ENCODE measurements at places on chromosomes 2 and 18.

- DNase-seq = no peak
These were observed 18.6 kb downstream of the DDX18 start for GRCh38 chr2:117832905-117833613.

DNA sequence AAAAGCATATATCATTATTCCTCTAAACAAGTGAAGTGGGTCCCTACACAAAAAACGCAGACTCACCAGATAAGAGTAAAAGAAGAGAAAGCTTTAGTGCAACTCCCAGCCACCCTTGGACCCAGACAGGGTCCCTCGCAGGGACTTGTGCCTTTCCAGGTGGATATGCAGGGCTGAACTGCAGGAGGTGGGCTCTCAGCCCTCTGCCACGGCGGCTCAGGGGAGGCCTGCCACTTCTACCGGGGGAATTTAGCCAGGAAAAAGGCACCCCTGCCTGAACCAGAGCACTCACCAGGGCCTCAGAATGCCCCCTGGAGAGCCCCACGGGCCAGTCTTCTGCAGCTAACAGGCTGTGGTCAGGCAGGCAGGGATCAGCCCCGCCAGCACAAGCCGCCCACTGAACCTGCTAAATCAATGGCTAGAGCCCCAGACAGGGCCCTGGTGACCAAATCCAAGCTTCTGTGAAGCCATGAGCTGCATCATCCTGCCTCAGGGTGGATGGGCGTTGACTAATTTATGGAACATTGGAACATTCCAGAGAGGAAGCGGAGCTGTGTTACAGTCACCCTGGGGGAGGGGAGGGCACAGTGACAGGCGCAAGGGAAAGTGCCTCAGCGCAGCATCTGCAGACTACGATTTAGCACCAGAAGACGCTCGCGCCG lies 209.3 kb downstream of the EIPR1 start:
- DNase-seq = no peak

DNA sequence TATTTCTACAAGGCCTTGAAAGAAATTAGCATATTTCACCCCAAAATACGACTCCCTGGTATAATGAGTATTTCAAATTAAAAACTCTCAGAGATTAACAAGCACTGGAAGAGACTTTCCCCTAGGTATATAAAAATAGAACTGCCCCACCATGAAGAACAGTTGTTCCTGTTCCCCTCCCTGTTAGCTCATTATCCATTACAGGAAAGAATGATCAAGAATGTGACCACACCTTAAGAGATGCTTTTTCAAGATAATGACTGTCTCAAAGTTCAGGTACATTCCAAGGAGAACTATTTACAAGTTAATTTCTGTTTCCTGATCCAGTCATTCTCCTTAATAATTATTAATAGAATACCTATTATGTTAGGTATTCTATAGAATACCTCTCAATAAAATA lies 1220.6 kb upstream of the CDH2 start:
- DNase-seq = no peak

DNA sequence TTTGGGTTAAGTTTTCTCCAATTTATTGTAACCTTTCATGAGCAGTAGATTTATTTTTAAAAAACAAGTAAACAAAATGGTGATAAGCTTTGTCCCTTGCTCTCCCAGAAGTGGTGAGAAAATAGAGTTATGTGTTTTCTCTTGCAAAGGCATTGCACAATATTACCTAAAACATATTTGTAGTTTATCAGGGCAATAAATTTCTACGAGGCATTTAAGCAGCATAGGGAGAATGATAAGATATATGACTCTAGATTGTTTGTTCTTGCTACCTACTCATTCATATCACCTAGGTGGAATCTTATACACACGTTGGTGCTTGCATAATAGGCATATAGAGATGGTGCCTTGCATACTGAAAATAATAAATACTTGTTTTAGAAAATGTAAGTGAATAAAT lies 201.7 kb downstream of the MYO1B start:
- no peak for DNase-seq

- no peak for DNase-seq
These were observed 183.8 kb upstream of the MSH6 start for GRCh38 chr2:47599171-47599570.

DNA sequence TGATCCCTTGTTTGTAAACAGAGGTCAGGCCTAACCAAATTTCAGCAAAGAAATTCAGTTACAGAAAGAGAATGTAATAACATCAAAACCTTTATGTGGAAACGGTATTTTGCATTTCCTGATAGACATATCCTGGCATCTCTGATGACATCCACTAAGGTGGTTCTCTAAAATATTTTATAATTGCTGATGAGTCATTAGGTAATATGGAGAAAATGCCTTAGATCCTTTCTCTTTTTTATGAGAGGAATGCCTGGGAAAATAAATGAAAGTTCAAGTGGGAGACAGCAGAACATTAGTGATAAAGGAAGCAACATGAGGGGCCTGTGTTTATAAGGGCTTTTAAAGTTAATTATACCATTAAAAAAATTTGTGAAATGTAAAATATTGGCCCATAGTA lies 72.6 kb downstream of the PLCL1 start:
- DNase-seq = no peak

DNA sequence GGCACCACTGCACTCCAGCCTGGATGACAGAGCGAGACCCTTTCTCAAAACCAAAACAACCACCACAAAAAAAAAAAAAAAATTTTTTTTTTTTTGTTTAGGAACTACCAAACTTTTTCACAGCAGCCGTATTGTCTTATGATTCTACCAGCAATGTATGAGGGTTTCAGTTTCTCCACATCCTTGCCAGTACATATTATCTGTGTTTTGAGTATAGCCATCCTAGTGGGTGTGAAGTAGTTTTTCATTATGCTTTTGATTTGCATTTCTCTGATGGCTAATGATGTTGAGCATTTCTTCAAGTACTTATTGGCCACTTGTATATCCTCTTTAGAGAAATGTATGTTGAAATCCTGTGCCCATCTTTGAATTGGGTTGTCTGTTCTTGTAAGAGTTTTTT lies 51.7 kb downstream of the COX7A2L start:
- DNase-seq = no peak

GRCh38 chr2:180787330-180787729 lies 193.1 kb upstream of the UBE2E3 start:
- no peak for DNase-seq

DNA sequence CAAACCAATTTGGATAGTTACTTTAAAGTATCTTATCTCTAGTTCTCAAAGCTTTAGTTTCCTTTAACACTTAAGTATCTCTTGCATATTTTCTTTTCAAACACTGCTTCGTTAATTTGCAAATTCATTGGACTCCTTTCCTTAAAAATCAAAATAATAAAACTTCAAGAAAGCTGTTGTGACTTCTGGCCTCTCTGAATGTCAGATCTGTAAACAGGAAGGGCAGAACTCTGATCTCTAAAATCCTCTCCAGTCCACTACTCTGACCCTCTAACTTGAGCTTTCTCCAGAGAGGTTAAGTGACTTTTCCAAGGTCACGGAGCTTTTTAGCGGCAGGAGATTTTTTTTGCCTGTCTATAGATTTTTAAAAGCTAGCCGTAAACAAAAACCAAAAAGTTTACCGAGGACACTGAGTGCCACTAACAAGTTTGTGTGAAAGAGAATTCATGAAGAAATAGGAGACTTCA lies 155.5 kb downstream of the TGIF1 start:
- no peak for DNase-seq

GRCh38 chr2:238947920-238948710 lies 100.2 kb downstream of the TWIST2 start:
- no peak for DNase-seq

- DNase-seq = no peak
These were observed 103.5 kb downstream of the ANTXR1 start for GRCh38 chr2:69116438-69116837.

- DNase-seq = no peak
These were observed 39.0 kb downstream of the ANXA4 start for GRCh38 chr2:69780921-69781320.

GRCh38 chr2:38146907-38147307 lies 71.0 kb upstream of the CYP1B1 start:
- DNase-seq = no peak

GRCh38 chr2:236764716-236765115 lies 195.1 kb downstream of the ACKR3 start:
- no peak for DNase-seq

DNA sequence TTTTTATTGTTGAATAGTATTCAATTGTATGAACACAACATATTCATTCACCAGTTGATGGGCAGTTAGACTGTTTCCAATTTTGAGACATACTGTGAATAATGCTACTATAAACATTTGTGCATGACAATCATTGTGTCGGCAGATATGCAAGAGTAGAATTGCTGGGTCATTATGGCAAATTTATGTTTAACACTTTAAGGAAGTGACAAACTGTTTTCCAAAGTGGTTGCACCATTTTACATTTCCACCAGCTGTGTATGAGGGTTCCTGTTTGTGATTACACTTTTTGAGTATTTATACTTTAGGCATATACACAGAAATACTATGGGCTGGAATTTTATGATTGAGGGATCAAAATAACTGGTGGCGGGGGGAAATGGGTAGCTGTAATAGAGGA lies 61.2 kb downstream of the MAP4K3 start:
- DNase-seq = no peak

DNA sequence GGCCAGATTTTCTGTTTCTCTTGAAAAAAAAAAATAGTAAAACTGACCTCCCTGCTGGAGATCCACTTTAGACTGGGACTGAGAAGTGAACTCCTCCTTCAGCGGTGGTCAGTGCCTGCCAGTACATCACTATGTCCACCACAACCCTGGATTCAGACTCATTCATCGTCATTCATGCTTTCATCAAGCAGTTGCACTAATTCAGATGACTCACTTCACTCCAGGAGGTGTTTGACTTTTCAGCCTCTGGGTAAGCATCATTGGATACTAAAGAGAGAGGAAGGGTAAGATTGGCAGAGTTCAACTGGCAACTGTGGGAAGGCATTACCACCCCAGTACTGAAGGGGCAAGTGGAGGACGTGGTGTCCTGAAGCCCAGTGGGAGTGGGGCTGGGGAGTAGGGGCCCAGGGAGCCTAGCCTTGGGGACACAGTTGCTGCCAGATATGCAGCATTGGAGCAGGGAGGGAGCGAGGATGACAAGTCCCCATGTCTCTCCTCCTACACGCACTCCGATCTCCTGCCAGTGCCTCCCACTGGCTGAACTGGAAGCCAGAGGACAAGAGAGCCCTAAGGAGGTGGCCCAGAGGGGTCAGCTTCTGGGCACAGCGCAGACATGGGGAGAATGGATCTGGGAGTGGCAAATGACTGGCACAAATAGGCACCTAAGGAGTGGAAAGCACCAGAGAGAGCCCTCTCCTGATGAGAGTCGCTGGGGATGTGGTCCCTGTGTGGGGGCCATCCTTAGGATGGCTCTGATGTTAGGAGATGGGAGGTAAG lies 111.1 kb downstream of the TGFA start:
- no peak for DNase-seq

DNA sequence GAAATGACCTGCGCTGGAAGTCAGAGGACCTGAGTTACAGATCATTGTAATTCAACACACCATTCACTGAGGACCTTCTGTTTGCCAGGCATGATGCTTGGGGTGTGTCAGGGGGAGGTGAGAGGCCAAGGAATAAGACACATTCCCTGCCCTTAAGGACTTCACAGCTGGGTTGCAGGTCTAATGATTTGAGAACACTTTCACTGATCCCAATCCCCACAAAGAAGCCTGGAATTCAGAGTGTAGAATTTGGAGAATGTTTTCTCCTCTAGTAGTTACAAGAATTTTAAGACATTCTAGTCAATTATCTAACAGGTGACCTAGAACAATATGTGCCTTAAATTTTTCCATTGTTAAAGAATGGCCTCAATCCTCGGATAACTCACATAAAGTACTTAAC lies 322.4 kb downstream of the TNS1 start:
- DNase-seq = no peak

- DNase-seq = no peak
These were observed 31.9 kb downstream of the ATP8B1 start for GRCh38 chr18:57771193-57771592.

DNA sequence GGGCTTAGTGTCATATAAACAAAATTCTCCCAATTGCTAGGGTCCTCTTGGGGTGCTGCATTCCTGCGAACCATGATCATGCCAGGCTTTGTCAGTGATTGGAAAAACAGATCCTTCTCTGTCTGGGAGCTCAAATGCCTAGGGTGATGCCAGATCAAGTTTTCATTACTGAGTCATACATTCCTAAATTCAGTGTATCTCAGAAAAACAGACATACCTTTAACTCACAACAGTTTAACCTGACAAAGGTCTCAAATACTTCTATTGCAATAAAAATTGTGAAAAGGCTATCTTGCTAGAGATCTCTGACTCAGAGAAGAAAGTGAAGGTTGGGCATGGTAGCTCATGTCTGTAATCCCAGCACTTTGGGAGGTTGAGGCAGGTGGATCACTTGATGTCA lies 86.9 kb downstream of the SH3YL1 start:
- DNase-seq = no peak

DNA sequence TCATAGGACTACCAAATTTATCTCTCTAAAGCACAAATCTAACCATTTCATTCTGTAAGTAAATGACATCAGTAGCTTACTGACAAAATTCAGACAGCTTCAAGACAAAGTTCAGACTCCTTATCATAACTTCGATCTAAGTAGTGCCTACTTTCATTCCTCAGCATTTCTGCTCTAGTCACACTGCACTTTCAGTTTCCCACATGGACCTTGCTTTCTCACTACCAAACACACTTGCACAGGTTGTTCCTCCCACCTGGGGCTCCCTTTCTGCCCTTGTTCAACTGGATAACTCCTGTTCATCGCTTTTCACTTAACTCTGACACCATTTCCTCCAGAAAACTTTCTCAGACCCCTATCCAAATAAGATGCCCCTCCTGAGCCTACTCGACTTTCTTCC lies 22.1 kb upstream of the CCDC150 start:
- no peak for DNase-seq

GRCh38 chr18:48605408-48605845 lies 66.6 kb downstream of the CTIF start:
- no peak for DNase-seq

DNA sequence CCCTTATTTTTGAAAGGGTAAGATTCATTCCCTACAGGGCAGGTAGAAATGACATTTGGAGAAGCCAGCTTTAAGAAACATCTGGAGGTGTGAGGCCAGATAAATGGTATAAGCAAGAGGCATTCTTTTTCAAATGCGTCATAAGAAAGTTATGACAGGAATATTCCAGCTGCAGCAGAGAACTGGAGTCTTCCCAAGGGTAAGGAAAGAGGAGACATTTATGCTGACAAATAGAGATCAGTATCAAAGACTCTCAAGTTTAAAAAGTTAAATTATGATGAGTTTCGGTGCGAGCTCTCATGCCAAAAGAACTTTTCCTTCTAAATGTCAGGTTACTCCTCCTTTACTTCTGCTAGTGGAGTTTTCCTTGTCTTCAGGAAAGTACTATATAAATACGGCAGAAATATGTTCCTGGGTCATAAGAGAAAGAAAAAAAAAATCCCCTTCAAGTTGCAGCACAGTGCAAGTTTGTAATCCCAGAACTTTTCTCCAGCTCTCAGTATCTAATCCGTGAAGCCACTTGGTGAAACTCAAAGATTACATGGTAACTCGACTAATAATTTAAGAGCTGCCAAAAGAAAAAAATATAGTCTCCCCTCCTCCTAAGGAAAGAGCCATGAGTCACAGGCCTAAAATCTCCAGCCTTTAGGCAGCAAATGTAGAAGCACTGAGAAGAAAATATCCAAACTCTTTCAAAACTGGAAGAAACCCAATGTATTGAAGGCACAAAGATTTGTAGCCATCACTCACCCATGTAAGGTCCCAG lies 428.1 kb downstream of the MEIS1 start:
- no peak for DNase-seq

GRCh38 chr2:11388262-11389051 lies 44.0 kb upstream of the ROCK2 start:
- DNase-seq = no peak

- DNase-seq = no peak
These were observed 43.0 kb downstream of the KLHL29 start for GRCh38 chr2:23427976-23428375.

Data from activated naive CD4-positive, alpha-beta T cell (primary cell).